ENCODE measurements at places on chromosomes 12 and 14.
A peak's percentile ranks its signal among the peaks of the same experiment; 100 is the strongest.

DNA sequence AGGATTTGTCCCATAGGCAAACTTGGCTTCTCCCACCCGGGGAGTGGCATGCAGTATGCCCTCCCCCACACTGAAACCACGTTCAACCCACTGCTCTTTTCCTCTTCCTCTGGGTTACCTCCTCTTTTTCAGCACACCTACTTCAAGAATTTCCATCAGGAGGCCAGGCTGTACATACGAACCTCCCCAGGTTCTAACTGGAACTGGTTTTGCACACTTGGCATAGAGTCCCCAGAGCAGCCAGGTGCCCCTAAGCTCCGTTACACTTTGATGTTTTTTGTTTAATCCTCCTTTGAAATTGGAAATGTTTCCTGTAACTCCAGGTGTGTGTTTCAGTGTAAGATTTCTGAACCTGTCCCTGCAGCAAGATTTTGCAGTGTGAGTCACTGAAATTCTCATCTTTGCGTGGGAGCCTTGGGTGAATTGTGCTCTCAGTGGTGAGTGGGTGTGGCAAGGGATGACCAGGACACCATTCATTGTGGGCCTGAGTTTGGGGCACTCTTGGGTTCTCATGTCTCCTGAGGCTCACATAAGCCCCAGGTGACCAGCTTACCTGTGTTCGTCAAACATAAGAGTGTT is 18.2 kb downstream of the CD9 start:
- DNase-seq: no peak

DNA sequence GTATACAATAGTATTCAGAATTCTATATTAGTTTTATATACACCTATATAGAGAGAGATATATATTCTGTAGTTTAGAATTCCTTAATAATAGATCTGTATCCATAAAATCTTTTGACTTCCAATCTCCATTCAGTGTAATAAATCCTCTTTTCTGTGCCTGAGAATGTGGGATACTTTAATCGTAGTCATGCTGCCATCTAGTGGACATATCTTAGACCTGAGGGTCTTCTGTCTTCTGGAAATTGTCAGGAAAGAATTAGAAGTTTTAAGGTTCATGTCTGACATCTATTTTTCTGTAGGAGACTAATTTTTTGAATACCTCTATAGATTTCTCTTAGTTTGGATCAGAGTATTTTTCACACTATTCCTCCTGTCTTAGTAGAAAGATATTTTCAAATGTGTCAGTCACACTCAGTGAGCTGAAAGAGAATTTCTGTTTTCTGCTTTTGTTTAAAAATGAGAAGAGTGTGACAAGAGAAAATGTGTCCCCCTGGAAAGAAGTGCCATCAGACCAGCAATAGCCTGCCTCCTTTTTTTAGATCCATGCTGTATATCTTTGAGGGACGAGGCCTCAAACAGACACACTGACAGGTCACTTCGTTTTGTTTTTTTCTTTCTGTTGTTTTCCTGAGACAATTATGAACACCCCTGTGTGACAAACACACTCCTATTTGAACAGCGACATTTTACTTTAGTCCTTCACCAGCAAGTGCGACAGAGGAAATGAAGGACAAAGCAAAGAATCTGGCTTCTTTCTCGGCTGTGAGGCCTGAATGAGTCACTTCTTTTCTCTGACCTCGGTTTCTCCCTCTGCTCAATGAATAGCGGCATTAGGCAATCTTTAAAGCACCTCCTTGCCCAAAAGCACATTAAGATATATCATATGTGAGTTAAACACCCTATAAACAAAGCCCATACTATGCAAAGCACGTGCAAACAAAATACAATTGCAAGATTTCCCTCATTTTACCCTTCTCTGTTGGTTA is 96.3 kb downstream of the GALC start:
- DNase-seq: no peak

- no peak for DNase-seq
These were observed 1.7 kb upstream of the MFAP5 start for GRCh38 chr12:8664228-8664913.

GRCh38 chr14:32307881-32308582 is 21.1 kb upstream of the AKAP6 start:
- DNase-seq: no peak

DNA sequence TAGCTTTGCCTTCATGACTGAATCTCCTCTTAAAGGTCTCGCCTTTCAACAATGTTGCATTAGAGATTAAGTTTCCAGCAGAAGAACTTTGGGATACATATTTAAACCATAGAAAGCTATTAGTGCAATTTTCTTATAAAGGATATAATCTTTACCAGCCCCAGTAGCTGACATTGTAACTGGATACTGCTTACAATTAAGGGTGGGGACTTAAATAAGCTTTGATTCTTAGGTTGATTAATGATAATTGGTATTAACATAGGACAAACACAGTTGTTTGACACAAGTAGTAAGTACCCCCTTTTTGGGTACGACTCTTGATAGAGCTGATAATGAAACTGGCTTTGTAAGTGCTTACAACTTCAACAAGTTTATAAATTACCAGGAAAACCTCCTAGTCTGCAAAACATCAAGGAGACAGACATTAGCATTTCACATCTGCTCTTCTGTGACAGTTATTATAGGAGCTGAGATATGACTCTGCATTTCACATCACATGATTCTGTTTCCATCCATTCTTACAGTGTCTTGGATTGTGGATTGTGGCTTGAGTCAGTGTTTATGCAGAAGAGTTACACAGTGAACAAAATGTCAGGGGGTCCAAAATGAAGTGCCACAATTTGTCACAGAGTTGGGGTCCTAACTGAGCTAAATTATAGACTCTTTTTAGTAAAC is 249.1 kb upstream of the E2F7 start:
- DNase-seq: no peak

DNA sequence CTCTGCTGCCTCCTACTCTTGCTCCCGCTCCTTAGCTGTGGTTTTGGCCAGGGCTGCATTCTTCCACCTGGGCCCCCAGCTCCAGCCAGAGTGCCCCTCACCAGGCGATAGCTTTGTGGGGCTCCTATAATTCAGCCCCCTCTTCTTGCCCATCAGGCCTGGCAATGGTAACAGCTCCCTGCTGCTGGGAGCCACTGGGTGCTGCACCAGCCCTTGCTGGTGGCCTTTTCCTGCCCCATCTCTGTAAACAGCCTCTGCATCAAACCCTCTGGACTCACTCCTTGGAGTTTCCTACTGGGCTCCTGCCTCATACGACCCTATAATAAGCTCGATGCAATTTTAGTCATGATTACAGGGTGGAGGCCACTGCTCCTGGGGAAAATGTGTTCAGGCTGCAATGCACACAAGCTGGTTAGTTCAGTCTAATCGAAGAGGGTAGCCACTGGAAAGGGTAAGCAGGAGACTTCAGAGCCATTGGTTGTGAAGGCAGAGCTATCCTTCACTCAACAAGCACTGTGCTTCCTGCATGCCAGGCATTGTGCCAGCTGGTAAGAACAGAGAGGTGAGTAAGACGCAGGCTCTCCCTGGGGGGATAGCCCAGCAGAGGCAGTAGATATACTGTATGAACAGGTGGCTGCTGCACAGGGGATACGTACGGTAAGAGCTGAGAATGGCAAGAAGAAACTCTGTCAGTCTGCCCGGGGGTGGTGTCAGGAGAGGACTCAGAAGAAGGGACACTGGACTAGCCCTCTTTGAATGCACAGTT is 24.7 kb downstream of the CLMN start:
- no peak for DNase-seq

DNA sequence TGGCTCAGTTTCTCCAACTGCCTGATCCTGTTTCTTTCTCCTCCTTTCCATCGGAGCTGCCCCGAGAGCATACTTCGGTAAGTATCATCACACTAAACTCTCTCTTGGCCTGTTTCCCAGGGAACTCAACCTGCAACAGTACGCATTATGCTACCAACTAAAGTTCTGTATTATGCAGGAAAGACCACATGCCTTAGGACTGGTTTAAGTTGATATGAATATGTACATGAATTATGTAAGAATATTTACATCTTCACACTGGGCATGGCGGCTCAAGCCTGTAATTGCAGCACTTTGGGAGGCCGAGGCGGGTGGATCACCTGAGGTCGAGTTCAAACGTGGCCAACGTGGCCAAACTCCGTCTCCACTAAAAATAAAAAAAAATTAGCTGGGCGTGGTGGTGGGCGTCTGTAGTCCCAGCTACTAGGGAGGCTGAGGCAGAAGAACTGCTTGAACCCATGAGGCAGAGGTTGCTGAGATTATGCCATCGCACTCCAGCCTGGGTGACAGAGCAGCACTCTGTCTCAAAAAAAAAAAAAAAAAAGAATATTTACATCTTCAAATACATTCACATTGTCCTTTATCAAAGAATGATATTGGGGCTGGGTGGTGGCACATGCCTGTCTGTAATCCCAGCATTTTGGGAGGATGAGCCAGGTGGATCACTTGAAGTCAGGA is 31.9 kb upstream of the VPS33A start:
- DNase-seq: no peak

DNA sequence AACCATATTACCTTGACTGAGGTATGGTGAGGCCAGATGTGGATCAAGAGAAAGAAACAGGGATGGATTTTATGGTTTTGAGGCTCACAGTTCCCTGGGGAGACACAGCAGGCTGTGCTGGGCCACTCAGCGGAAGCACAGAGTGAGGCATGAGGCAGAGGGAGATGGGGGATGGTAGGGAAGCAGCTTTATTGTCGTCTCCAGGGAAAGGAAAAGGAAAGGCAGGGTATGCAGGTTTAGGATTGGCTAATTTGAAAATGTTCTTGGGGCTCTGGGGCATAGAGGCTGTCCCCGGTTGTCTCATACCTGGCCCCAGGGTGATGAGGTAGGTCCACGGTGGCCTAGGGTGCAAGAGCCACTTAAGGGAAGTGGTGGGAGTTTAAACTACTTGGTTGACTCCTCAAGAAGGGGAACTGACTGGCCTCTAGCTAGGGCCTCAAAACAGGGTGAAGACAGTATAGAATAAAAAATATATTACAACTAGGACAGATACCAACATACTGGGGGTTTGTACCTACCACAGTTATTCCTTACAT is 322.8 kb downstream of the RGS6 start:
- DNase-seq: no peak

DNA sequence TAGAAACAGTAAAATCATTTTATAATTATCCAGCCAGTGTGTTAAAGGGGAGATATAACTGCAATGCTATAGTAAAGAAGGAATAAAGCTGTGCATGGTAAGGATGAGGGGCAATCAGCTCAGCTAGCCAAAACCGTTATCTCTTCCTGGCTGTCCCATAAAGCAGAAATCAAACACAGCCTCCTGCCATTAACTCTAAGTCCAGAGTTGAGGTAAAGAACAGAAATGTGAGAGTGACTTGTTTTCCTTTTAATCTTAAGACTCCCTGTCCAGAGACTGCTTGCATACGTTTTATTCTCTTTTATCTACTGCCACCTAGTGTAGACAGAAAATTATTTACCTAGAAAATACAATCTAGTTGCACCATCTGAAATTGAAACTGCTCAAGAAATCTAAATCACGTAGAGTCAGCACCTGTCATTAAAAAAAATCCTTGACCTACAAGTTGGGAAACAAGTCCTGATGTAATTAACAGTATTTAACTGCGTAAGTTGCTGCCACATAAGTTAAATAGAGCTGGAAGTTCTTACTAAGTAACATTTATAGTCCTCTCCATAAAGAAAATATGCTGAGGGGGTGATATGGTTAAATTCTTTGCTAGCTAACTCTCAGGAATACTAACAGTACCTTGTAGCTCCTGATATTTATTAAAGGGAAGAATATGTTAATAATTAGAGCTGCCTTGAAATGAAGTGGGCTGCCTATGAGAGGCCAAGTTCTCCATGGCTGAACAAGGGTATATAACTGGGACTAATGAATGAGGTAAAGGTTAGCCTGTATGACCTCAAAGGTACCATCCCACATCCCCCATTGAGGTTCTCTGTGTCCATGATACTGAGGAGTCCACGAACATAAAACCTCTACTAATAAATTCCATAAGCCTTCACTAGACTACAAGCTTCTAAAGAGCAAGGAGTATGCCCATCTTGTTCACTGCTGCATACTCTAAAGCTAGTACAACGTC is 62.7 kb downstream of the GALNT4 start:
- no peak for DNase-seq

GRCh38 chr14:100292301-100292775 is 13.9 kb downstream of the SLC25A29 start:
- DNase-seq: no peak

GRCh38 chr14:95597784-95598211 is 62.9 kb downstream of the GLRX5 start:
- DNase-seq: peak; percentile 3

DNA sequence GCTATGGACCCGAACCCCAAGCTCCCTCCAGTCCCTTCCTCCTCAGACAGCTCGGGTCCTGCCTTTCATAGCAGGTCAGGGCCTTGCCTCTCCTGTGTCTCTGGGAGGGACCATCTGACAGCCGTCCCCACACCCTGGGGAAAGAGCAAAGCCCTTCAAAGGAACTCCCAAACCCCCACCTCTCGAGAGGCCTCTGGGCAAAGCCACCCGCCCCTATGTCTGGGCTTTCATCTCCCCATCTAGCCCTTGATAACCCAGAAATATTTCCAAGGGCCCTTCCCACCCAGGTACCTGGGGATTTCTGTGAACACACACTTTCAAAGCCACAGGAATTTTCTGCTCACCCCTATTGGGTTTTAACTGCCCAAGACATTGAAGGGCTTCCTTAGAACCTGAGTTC is 32.1 kb downstream of the SNRNP35 start:
- DNase-seq: no peak

DNA sequence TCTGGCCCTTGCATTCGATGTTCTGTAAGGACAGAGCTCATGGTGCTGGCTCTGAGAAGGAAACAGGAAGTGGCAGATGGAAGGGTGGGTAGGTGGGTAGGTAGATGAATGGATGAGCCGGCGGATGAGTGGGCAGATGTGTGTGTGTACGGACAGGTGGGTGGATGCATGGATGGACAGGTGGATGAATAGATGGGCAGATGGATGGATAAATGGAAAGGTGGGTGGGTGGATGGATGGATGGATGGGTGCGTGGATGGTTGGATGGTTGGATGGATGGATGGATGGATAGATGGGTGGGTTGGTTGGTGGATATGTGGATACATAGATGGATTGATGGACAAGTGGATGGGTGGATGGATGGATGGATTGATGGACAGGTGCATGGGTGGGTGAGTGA is 27.6 kb upstream of the PPP1R13B start:
- no peak for DNase-seq

DNA sequence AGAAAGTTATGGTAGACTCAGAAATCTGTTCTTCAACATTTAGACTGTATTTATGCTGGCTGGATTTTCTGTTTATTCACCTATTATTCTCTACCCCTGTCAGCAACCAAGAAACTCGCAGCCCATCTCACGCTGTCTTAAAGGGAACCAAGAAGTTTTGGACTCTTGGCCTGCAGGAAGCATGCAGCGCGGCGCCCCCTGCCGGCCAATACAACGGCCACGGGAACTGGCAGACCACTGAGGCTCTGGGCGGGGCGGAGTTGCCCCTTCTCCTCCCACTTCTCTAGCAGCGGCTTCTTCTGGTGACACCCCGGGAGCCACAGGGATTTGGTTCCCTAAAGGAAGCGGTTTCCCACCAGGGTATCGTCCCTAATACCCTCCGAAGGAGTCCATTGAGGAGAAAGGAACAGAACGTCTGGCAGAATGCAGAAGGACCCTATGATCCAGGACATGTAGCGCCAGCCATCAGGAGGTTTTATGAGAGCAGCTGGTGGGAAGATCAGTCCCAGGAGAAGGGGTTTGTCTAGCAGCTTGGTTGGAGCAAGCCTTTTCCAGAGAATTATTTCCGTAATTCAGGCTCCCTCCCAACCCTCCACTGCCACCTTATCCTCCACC is 21.0 kb upstream of the RNASE2 start:
- peak; percentile 24 for DNase-seq

- DNase-seq: no peak
These were observed 126.8 kb downstream of the TRAFD1 start for GRCh38 chr12:112252184-112252583.
